ENCODE measurements at places on chromosomes 1 and 21.

- DNase-seq = no peak
These were observed 283.5 kb upstream of the ADAMTS5 start for GRCh38 chr21:27250366-27250765.

GRCh38 chr1:232590744-232591082 is 39.2 kb downstream of the SIPA1L2 start:
- DNase-seq = no peak

DNA sequence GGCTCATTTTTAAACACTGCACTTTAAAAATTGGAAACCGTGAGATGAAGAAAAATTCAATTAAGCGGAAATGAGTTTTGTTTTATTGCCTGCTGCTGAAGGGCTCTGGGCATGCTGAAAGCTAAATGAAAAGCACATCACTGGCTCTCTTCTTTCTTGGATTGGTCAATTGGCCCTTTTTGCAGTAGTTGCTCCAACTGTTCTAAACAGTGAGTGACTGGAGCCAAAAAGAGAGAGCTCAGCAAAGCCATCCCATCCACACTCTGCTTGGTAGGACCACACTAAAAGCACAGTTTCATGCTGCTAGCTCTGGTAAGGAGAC is 48.1 kb downstream of the LHX4 start:
- DNase-seq = no peak

- DNase-seq = no peak
These were observed 12.3 kb upstream of the NFASC start for GRCh38 chr1:204858363-204858821.

- DNase-seq = no peak
These were observed 35.7 kb upstream of the SUCO start for GRCh38 chr1:172497230-172497629.

DNA sequence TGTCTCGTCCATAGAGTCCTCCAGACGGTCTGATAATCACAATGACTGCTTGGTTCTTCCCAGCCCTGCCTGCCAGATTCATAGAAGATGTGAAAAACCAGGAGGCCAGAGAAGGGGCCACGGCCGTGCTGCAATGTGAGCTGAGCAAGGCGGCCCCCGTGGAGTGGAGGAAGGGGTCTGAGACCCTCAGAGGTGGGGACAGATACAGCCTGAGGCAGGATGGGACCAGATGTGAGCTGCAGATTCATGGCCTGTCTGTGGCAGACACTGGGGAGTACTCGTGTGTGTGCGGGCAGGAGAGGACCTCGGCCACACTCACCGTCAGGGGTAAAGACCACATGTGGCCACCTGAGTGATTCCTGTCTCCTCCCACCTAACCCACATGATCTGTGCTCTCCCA is 86.9 kb downstream of the OBSCN start:
- no peak for DNase-seq

- DNase-seq = no peak
These were observed 35.5 kb downstream of the TOMM20 start for GRCh38 chr1:235093013-235093695.

- DNase-seq = no peak
These were observed 78.8 kb downstream of the MIS18A start for GRCh38 chr21:32200029-32200428.

DNA sequence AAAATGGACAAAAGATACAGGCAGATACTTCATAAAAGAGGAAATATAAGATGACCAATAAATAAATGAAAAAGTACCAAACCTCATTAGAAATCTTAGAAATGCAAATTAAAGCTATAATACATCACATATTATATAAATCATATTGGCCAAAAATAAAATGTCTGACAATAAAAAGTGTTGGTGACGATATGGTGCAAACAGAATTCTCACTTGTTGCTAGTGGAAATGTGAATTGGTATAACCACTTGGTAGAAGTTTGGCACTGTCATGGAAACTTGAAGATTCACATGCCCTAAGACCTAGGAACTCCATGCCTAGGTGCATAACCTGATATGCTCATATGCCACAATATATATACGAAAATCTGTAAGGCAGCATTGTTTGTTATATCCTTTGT is 4.4 kb upstream of the TLR5 start:
- no peak for DNase-seq

GRCh38 chr1:205601205-205601604 is 30.6 kb downstream of the ELK4 start:
- DNase-seq = no peak

- DNase-seq = no peak
These were observed 2.0 kb downstream of the AGRN start for GRCh38 chr1:1021920-1022259.

DNA sequence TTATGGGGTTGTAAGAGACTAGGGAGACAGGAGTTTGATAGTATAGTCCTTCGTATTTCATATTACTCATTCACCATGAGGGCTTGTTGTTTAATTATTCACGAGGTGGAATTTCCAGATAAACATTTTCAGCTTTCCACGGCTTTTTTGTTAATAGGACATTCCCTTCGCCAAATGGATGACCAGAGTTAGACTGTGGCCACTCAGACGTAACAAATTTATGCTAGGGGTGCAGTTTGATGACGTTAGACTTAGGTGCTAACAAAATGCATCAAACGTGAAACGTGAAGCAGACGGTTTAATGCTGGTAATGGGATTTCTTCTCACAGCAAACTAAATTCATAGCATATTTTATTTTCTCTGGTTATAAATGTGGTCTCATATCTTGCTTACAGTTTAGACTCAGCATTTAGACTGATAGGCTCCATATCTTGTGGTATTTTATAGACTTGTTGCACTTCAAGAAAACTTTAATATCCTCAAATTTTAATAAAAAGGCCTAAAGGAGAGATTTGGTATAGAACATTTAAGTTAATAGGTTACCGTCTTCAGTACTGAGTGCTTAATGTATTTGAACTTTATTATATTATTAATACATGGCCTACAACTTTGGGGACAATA is 2.3 kb downstream of the DHX9 start:
- no peak for DNase-seq

DNA sequence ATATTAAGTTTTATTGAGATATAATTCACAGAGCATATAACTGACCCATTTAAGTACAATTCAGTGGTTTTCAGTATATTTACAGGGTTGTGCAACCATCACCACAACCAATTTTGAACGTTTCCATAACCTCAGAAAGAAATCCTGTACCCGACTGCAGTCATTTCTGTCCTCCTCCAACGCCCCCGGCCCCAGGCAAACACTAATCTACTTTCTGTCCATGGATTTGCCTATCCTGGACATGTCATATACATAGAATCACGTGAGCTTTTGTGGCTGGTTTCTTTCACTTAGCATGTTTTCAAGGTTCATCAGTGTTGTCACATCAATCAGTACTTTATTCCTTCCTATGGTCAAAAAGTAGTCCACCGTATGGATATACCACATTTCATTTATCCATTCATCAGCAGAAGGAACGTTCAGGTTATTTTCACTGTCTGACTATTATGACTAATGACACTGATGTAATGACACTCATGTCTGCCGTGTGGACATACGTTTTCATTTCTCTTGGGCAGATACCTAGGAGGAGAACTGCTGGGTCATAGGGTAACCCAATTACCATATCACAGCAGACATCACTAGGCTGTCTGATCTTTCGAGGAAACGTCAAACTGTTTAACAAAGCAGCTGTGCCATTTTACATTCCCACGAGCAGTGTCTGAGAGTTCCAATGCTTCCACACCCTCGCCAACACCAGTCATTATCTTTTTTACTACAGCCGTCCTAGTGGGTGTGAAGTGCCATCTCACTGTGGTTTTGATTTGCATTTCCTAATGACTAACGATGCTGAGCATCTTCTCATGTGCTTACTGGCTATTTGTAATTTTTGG is 30.8 kb downstream of the MRPL37 start:
- DNase-seq = peak; percentile 6

GRCh38 chr1:110424699-110425611 is 17.5 kb upstream of the LAMTOR5 start:
- DNase-seq = no peak

GRCh38 chr1:63624911-63625310 is 31.7 kb downstream of the PGM1 start:
- DNase-seq = no peak

- no peak for DNase-seq
These were observed 27.1 kb downstream of the SLC30A1 start for GRCh38 chr1:211551638-211552460.

GRCh38 chr1:180144659-180145357 is 9.9 kb upstream of the QSOX1 start:
- no peak for DNase-seq

- no peak for DNase-seq
These were observed 483.0 kb downstream of the NCAM2 start for GRCh38 chr21:21481239-21481638.

DNA sequence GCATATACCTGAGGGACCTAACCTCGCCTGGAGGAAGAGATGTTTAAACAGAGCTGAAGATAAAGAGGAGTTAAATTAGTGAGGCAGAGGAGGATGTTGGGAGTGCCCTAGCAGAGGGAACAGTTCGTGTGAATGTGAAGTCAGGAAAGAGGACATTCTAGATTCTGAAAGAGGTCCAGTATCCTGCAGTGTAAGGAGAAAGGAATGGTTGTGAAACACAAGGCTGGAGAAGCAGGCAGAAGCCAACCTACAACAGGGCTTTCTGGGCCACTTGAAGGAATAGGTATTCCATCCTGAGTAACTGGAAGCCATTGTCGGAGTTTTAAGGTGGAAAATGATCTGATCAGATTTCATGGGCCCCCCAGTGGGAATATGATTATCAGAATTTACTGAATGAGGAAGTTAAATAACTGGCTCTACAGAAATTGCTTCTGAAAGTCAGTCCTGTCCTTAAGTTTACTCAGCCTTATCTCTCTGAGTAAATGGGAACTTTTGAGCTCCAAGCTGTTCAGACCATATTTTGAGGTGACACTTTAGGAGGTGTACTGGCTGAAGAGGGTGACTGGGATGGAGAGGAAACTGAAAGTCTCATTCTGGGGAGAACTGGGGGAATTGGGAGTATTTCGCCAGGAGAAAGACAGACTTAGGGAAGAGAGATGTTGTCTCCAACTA is 24.4 kb upstream of the FAAH start:
- DNase-seq = no peak

GRCh38 chr1:234658138-234658537 is 48.2 kb upstream of the IRF2BP2 start:
- no peak for DNase-seq

GRCh38 chr1:156241926-156242325 is at the start of gene BGLAP:
Gene BGLAP (plus strand): TSS chr1:156242184. CDS start chr1:156242232, 48 bp downstream.
- DNase-seq = no peak

DNA sequence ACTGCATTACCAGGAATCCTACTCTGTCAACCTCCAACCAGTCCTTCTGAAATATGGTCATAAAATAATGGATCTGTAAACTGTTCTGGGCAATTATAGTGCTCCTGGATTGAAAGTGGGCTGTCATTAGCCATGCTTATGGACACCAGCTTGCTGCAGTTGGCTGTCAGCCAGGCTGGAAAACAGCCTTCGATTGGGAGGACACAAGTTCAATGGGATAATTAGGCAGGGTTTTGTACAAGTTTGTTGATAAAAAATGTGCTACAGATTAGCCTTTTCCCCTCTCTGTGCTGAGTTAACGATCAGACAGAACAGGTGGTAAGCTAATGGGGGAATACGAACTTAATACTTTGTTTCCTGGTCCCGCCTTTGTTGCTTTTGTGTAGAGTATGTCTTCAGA is 413.9 kb downstream of the DUSP10 start:
- no peak for DNase-seq

- DNase-seq = no peak
These were observed 683 bp downstream of the PPOX start for GRCh38 chr1:161166669-161167548.

DNA sequence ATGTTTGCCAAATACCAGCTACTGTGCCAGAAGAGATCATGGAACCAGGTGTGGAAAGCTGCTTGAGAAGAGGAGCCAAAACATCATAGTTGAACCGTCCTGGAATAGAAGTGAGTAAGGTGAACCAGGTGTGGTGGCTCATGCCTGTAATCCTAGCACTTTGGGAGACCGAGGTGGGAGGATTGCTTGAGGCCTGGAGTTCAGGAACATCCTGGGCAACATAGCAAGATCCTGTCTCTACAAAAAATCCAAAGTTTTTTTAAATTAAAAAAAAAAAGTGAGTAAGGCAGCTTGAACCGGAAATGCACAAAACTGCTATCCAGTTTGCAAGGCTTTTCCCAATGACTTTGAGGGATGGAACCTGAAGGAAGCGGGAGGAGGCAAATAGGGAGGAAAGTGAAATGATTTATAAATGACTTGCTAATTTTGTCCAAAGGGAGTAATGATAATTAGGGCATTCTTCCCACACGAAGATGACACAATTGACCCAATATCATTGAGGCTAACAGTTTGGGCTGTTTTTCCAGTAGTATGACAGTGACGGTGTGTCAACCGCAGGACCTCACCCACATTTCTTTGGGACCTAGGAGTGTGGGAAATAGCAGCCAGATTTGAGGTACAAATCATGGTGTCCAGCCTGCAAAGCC is 1.5 kb upstream of the CNN3 start:
- DNase-seq = no peak

GRCh38 chr1:50474859-50475809 is 51.9 kb upstream of the DMRTA2 start:
- DNase-seq = no peak

DNA sequence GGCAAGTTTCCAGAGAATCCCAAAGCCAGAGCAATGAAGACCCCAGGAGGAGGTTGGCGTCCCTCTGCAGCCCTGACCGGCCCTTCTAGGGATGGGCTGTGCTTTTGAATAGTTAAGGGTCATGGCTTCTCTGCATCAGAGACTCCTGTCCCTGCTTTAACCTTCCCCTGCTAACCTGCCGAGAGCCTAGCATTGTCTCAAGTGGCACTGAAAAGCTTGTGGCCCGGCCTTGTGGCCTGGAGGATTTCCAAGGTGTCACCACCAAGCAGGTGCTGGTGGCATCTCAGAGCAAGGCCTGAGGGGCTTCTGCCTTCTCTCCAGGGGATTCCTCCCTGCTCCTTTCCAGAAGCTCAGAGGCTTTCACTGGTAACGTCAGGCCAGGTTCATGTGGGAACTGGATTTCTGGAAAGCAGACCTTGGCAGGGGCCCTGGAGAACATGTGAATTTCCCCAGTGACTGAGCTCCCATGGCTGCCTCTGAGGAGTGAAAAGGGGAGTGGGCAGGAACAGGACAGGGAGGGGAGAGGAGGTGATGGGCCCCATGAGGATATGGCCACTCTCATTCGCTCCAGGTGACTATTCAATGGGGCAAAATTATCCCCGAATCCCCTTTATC is 409.9 kb downstream of the PTPRU start:
- DNase-seq = no peak

- DNase-seq = no peak
These were observed 134.4 kb downstream of the TGFB2 start for GRCh38 chr1:218479436-218480115.

DNA sequence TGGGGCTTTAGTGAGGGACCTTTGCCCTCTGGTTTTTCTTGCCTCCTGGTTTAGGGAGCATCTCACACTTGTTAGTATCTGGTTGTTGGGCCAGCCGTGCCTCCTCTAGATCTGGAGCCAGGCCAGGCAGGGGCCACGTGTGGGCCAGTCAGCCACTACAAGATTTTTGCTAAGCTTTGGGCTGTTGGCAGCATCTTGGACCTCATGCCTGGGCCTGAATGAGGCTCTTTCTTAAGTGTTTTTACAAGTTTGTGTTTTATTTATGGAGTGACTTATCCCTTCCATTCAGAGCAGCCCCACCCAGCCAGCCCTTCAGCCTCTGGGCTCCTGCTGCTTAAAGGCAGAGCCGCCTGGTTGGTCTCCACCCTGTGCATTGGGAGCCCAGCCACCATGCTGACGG is 1.6 kb upstream of the SH3BGRL3 start:
- no peak for DNase-seq

Measured in stimulated activated CD8-positive, alpha-beta memory T cell treated with anti-CD3 and anti-CD28 coated beads, Interleukin-4, amount 100 ng/mL, for 24 hours (primary cell).